Heart left ventricle (tissue), 16 donors: ENCODE measurements at places on chromosomes 13 and 19. TPM values are rescaled to one million over a fixed set of nuclear protein-coding genes. Genes with fewer than 3 reads are reported as not detected.

TMEM38A gene
- total RNA-seq: 27.2 TPM

TEX29 gene
- total RNA-seq: not detected

GPR18 gene
- 0.34 TPM for total RNA-seq

CLDND2 gene
- total RNA-seq: not detected

KLK15 gene
- total RNA-seq: not detected

ZNF20 gene
- 2.7 TPM for total RNA-seq

MPND gene
- 19.9 TPM for total RNA-seq

C19orf33 gene
- total RNA-seq: not detected

SIAH3 gene
- 0.05 TPM for total RNA-seq

WDR18 gene
- 18.5 TPM for total RNA-seq

UBE2L5 gene
- total RNA-seq: not detected

SEMA6B gene
- 10.1 TPM for total RNA-seq

ZNF701 gene
- total RNA-seq: 8.3 TPM

ZNF66 gene
- total RNA-seq: 1.6 TPM
